Effector memory CD8-positive, alpha-beta T cell (primary cell): ENCODE measurements at places on chromosomes 11 and 22.
A peak's percentile ranks its signal among the peaks of the same experiment; 100 is the strongest.

DNA sequence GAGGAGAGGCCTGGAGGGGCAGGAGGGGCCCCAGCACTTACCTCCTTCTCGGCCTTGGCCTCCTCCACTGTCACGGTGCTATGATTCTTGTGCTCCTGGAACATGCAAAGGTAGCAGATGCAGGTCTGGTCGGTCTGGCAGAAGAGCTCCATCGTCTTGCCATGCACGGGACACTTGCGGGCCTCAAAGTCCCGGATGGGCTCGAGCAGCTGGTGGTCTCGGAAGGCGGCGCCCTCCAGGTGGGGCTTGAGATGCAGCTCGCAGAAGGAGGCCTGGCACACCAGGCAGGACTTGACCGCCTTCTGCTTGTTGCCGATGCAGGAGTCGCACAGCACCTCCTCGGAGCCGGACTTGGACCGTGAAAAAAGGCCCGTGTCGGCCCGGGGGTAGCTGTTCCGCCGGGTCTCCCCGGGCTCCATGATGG lies 714 bp downstream of the TRIM29 start:
- DNase-seq: no peak

- DNase-seq: no peak
These were observed 64.7 kb downstream of the DENND5A start for GRCh38 chr11:9200471-9200870.

DNA sequence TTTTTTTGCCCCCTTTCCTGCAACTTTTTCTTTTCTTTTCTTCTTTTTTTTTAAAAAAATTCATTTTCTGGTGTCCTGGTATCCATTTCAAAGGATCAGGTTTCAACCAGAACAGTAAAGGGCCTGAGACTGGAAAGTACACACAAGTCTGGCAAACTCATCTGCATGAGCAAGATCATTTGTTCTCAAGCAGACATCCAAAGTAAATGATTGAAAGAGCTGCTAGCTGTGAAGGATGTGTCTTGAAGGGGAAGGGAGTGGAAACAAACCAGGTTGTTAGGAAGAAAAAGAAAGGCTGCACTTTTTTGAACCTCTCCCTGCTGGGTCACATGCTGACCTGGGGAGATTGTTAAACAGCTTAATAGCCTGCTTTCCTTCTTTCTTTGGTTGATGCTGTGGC lies 5.3 kb downstream of the YAP1 start:
- DNase-seq: no peak

- no peak for DNase-seq
These were observed 1.8 kb downstream of the MS4A4A start for GRCh38 chr11:60282286-60282685.

GRCh38 chr11:12159351-12160099 lies 49.1 kb downstream of the MICAL2 start:
- no peak for DNase-seq

GRCh38 chr11:70290361-70291065 lies 20.0 kb downstream of the PPFIA1 start:
- no peak for DNase-seq

DNA sequence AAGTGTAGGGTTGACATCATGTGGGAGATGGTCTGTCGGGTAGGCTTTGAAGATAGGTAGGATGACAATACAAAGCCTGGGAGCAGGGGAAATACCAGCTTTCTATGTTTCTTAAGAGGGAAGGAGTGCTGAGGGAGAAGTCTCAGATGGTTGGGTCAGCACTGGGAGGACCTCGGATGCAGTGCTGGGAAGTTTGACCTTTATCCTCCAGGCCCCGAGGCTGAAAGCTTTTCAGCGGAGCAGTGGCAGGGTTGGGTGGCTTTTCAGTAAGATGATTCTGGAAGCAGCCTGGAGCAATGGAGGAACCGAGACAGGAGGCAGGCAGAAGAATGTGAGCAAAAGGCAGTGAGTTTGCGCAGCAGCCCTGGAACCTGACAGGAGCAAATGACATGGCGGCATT lies 43.5 kb upstream of the MYO18B start:
- no peak for DNase-seq

DNA sequence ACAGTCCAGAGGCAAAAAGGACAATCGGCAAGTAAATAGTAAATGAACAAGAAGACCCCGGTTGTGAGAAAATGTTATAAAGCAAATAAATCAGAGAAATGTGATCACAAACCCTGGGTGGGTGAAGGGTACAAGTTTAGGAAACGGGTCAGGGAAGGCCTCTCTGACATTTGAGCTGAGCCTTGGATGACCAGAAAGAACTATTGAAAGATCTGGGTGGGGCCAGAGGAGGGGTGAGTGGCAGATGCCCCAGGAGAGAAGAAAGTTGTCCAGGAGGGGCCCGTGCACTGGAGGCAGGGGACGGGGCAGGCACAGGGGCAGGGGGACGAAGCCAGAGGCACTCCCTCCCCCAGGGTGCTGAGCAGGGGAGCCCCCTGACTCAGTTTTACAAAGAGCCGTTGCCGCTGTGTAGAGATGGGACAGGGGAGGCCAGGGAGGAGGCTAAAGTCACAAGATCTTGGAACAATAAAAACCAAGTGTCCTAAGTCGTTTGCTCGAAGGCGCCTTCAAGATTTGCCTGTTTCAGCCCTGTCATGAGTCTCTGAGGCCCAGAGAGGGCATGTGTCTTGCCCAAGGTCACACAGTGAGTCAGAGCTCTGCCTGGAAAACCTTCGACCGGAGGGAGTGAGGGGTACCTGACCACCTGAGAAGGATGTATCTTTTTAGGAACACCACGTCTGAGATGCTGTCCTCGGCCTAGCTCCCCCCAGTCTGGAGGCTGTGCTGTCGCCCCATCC lies 10.8 kb upstream of the PDGFB start:
- no peak for DNase-seq

DNA sequence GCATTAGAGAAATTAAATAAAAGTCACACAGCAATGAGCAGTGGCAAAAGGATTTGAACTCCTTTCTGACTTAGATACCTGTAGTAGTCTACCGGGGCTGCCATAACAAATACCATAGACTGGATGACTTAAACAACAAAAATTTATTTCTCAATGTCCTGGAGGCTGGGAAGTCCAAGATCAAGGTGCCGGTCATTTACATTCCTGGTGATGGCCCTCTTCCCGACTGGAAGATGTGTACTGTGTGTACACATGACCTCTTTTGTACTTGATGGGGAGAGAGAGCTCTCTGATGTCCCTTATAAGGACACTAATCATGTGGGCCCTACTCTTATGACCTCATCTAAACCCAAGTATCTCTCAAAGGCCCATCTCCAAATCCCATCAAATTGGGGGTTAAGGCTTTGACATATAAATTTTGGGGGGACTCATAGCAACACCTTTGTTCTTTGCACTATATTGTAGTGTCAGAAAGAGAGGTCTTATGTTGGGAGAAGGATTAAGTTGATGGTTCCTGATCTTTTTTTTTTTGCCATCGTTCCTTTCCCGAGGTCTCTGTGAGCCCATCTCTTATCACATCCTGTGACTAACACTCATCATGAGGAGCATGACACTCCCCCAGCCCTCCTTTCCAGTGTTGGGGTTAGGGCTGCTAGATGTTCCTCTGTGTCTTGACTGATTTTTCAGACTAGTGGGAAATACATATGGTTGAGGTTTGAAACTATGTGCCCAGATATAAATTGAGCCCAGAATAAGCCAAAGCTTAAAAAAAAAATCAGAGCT lies 104.3 kb downstream of the TRAF6 start:
- no peak for DNase-seq

- peak; percentile 70 for DNase-seq
These were observed 30.8 kb downstream of the MYH9 start for GRCh38 chr22:36356708-36357624.

GRCh38 chr11:2382936-2383851 lies 6.1 kb downstream of the CD81 start:
- DNase-seq: no peak

DNA sequence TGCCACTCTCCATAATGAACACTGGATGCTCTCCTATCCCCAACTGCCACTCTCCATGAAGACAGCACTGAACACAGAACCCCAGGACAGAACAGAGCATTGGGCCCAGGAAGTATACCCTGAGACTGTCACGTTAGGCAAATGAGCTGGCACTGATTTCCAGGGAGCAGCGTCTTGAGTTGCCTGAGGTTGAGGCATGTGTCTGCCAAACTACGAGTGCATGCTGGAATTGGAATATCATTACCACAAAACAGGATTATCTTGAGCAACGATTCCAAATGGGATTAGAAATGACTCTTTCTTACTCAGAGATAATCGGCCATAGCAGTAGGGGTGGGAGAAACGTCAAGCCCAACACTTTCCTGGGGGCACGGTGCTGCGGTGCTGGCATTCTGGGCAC lies 39.9 kb downstream of the CLPB start:
- no peak for DNase-seq

DNA sequence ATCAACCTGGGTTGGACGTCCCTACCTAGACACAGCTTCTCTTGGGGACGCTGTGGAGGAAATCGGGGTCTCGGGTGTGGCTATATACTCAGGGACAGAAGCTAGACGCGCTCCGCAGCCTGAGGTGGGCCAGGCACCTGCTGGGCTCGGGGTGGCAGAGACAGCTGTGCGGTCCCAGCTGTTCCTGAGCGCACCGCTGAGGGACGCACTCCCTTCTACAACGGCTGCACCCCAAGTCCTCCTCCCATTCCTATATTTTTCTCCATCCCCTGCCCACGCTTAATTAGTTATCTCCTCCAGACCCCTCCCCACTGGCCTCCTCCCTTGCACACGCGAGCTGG lies 188 bp upstream of the MTNR1B start:
- no peak for DNase-seq

DNA sequence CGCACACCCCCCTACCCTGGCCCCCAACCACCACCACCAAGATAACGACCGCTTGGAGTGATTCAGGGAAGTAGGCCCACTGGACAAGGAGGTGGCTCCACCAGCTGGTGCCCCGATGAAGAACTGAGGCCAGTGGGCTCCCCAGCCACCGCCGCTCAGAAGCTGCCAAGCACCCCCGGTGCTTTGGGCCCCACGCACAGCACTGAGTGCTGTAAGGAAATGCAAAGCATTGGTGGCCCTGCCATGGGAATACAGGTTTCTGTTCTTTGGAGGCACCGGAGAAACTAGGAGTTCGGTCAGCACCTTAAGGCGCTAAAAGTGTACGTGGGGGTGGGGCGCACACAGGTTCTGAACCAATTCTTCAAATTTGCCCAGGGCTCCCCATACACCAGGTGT lies 664 bp upstream of the PRSS23 start:
- no peak for DNase-seq
